ENCODE measurements at places on chromosomes 11 and 22. TPM values are rescaled to one million over a fixed set of nuclear protein-coding genes. Genes with fewer than 3 reads are reported as not detected.

ATP6V1E1 gene
- 114 TPM for total RNA-seq

SMIM35 gene
- total RNA-seq, result not detected

ASRGL1 gene
- 0.65 TPM for total RNA-seq

GRCh38 chr11:22459048-22459447, 120.9 kb downstream of the SLC17A6 start:
- peak; percentile 42 for DNase-seq

DNA sequence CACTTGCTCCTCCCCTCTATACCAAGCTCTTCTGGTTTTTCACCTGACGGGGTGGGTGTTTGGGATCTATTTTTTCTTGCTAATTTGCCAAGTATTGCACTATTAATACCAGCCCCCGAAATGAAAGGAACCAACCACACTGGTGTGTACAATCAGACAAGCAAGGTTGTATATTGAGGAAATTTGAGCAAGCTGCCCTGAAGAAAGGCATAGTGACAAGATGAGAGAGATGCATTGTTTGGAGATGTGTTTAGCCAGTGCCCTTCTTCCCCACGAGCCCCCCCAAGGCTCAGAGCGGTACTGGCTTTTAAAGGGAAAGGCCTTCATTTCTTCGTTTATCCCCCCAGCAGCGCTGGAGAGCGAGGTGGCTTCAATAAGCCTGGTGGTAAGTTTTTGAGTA, 15.2 kb upstream of the GAS2L1 start:
- no peak for DNase-seq

Data from MCF 10A (cell line).